Heart left ventricle (tissue), 16 donors: ENCODE measurements at places on chromosomes 12 and 14. TPM values are rescaled to one million over a fixed set of nuclear protein-coding genes. Genes with fewer than 3 reads are reported as not detected.

PRB2 gene
- not detected for polyA plus RNA-seq

NGB gene
- polyA plus RNA-seq: not detected

GLT1D1 gene
- polyA plus RNA-seq: 0.11 TPM

DNA sequence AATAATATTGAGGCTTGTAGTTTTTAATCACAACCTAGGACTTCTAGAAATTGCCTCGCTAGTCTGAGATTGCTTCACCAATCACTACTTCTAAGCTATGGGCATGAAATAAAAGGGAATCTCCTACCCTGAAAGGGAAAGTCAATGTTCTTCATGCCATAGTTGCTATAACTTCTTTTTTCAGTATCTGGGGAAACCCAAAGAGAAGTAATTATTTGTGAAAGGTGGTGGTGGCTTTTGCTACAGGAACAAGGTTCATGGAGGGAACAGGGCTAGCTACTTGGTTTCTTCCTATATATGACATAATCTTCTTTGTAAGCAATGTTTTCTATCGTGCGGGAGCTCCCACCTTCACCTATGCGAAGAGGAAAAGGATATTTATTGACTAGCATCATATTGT is 61.6 kb upstream of the DNM1L start:
- no peak for DNase-seq

DNA sequence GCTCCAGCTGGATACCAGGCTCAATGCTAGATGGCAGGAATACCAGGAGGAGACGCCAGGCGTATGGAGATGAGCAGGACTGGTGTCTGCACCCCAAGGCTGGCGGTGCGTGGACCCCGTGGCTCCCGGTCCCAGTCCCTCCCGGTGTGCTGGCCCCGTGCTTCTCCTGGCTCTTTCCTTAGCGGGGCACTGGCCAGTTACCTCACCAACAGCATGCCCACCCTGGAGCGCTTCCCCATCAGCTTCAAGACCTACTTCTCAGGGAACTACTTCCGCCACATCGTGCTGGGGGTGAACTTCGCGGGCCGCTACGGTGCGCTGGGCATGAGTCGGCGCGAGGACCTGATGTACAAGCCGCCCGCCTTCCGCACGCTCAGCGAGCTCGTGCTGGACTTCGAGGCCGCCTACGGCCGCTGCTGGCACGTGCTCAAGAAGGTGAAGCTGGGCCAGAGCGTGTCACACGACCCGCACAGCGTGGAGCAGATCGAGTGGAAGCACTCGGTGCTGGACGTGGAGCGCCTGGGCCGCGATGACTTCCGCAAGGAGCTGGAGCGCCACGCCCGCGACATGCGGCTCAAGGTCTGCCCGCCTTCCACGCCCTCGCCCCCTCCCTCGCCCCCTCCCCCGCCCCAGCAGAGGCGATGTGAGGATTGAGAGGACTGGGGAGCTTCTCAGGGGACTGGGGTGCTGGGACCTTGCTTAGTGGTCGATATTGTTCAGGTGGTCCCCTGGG is 14.6 kb downstream of the VASH1 start:
- no peak for DNase-seq

DNA sequence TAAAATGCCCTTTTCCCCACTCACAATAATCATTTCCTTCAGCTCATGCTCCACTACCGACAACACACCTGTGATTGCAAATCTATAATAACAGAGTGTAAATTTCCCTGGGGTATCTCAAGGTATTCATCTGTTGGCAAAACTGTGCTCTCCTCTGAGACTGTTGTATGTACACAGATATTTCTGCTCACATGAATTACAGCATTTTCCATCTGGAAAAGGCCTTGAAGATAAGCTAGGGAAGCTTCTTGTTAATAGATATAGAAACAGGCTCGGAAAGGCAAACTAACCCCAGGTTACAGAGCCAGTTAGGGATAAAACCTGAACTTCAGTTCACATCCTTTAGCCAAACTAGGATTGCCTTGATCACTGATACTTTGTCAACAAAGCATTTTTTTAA is 210.4 kb upstream of the KRR1 start:
- no peak for DNase-seq

ADAMTS20 gene
- not detected for polyA plus RNA-seq

CKB gene
- 1,103 TPM for polyA plus RNA-seq

GRCh38 chr12:117797202-117797601 is 171.6 kb downstream of the KSR2 start:
- DNase-seq: no peak

DNA sequence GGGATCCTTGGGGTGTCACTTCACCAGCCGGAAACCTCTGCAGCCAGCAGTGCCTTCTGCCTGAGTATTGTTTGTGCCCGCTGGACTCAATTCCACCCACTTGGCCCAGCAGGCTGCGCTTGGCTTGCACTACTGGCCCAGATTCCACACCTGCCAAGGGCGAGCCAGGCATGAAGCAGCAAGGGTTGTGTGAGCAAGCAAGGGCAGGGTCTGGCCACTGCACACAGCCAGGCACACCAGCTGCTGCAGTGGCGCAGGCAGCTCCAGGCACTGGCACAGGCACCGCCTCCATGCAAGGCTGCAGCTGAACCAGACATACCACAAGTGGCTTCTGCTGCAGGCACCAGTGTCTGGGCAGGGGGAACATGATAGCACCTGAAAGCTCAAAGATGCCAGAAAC is 99.5 kb downstream of the NUAK1 start:
- DNase-seq: no peak

- no peak for DNase-seq
These were observed 52.2 kb upstream of the SRP54 start for GRCh38 chr14:34930591-34931091.

DNA sequence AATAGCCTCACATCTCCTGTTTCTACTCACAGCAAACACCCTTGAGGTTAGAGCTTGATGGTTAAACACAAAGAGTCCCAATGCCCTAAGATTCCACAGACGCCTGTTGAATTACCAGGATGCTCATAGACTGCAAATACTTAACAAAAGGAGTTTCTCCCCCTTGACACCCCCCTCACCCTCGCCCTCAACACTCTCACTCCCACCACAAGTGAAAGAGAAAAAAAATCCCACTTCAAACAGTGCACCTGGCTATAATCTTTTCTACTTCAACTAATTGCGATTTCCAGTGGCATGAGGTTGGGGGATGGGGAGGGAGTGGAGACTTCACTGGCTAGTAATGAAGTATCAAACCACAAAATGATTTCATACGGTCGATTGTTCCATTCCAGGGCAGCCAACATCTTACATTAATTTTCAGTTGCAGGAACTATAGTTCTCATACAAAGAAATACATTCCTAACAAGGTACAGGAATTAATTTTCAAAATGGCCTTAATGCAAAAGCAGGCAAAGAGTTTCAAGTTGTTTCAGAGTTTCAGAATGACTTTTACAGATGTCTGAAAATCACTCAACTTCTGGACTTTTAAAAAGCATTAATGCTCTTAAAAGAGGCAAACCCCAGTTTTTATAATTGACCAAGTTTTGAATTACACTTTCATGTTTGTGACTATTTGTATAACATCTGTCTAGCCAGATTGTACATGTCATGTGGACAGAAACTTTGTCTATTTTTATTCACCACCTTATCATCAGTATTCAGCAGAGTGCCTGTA is 390.7 kb downstream of the C12orf75 start:
- no peak for DNase-seq

- peak; percentile 9 for DNase-seq
These were observed 31.5 kb upstream of the CCT2 start for GRCh38 chr12:69553628-69554248.

RAB15 gene
- polyA plus RNA-seq: 53.6 TPM

SPIC gene
- not detected for polyA plus RNA-seq

GRCh38 chr14:95784137-95784536 is 70.2 kb upstream of the TCL1A start:
- no peak for DNase-seq

OAS1 gene
- polyA plus RNA-seq: 4.1 TPM
